D341Med (cell line): ENCODE measurements at places on chromosomes 1 and 21.

DNA sequence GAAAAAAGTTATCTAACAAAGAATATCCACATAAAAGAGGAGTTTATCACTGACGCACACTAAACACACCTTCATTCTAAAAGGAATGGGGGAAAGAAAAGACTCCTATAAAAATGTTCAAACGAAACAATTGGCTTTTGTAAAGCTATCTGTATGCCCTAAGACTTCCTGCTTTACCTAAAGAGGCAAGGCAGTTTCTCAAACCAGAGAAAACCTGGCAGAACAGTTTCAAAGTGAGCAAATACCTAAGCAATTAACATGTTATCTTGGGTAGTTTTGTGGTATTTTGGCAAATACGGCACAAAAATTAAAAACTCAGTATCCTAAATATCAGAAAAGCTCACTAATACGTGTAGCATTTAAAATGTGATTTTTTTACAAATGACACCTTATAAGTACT, 1.9 kb downstream of the PUM1 start:
- DNase-seq: no peak

GRCh38 chr1:232630894-232631195, 912 bp upstream of the SIPA1L2 start:
- DNase-seq: no peak

- DNase-seq: no peak
Observed at GRCh38 chr1:25435397-25436108, 4.9 kb downstream of the MACO1 start.

GRCh38 chr1:9234223-9235095, at the start of gene H6PD:
H6PD (plus strand) TSS chr1:9234774; CDS start chr1:9244935, 10,161 bp downstream.
- DNase-seq: peak; percentile 96

DNA sequence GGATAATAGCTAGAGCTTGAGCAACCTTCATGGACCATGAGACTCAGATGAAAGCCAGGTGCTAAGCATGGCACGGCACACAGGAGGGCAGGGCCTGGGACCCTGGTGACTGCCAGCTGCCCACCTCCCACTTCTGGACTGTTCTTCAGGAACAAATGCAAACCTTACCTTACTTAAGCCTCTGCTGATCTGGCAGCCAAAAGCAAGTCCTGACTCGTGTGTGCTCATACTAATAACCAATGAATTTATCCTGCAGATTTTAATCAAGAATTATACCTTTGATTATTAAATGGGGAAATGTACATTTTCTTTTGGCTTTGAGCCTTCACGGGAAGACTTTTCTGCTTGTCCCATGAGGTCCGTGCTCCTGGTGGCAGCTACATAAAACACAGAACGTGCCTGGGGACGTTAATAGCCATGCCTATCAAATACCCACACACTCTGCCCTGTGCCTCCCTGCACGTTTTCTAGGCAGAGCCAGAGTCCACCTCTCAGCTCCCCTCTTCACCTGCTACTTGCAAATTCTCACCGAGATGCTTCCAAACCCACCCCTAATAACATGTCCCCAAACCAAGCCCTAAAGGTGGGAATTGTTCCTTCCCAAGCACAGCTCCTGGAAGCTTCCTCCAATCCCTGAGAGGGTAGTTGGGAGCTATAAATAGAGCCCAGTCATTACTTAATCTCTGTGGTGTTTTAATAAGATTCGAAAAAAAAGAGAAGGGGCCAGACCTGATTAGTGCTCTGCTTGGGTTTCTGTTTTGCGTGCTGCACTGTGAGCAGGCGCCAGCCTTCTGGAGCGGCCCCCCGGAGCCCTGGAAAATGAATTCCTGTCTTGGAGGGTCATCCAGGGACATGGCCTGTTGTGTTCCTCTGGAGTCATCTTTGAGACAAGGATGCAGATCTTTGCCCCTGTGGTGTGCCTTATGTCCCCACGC, 33.5 kb downstream of the SLC1A7 start:
- peak; percentile 66 for DNase-seq

- no peak for DNase-seq
Observed at GRCh38 chr21:28299946-28300345, 692.7 kb downstream of the LTN1 start.

- no peak for DNase-seq
Observed at GRCh38 chr1:54475946-54476516, 69.8 kb upstream of the SSBP3 start.

DNA sequence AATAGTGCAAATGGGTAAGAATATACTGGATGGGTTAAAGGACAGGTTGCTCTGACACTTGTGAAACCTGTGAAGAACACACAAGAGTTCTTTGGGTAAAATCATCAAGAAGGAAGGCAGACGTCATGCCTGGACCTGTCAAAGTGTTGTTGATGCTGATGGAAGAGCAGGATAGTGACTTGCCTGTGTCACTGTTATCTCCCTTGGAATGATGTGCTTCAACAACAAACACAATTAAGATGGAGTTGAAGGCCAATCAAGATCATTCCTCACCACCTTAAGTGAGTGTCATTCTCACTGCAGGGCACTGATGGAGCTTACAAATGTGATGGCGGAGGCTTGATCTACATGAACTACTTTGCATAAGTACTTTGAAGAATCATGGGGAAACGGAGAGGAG, 73.2 kb downstream of the LRRN2 start:
- DNase-seq: no peak

DNA sequence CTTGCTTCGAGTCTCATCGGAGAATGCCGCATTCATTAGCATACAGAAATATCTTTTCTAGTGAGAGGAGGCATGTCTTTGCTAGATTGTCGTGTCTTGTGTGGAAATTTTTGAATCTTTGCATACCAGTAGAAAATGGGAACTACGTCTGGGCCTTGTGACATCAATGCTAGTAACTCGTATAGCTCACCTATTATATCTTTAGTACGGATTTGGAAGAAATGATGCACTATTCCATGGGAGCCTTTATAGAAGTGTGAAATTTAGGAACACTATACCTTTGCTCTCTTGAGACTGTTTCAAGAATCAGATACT, 835 bp downstream of the UHMK1 start:
- no peak for DNase-seq

DNA sequence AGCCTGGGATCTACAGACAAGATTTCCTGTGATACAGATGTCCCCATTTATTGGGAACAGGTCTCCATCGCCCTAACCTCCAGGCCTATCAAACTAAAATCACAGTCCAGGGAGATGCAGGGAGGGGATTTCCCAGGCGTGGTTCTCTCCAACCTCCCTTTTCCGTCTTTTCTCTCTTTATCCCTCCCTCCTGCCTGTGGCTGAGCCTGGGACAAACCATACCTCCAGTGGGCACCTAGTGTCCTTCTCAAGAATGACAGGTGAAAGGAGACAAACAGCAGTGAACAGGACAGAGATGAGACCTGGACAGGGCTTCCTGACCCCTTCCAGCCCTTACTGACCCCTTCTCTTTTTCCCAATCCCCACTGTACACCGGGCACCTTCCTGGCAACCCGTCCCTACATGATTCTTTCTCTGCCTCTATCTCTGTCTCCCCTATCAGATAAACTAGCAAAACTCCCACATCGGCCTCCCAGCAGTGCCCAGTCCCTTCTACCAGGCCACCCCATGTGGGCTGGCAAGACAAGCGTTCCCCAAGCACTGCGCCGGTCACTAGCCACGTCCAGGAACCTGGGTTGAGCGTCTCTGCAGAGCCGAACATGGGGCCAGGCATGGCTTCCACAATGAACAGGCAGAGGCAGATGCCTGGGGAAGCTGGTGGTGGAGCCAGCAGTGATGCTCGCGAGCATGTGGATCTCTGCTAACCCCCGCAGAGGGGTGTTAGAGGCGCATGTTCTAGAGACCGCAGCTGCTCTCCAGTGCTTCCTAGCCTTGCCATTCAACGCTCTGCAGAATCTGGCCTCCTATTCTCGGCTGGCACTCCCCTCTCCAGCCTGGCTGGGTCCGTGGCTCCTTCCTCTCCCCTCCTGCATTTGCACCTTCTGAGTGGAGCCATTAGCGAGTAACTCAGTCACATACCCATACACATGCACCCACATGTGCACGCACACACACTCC, 54.7 kb downstream of the ELK4 start:
- DNase-seq: no peak

- DNase-seq: no peak
Observed at GRCh38 chr21:35738347-35738961, 321.9 kb downstream of the SETD4 start.

- DNase-seq: no peak
Observed at GRCh38 chr1:154193821-154194220, 1.9 kb upstream of the TPM3 start.

DNA sequence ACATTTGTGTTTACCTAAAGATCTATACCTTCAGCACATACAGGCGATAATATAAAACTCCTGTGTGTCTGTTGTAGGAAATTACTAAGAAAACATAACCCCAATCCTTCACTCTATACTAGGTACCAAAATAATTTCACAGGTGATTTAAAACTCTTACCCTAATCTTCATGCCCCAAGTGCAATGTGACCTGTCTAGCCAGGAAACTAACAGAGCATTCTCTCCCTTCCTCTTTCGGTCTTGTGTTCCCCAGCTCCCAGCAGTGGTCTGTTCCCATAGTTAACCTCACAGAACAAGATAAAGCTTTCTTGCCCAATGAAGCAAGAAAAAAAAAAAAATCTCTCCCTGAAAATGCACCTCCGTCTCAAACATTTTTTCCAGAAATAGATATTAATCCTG, 493.5 kb downstream of the DPYD start:
- DNase-seq: no peak

- DNase-seq: no peak
Observed at GRCh38 chr1:169327875-169328274, 39.7 kb downstream of the NME7 start.

GRCh38 chr21:34761758-34762330, 93.0 kb downstream of the CLIC6 start:
- DNase-seq: no peak

- DNase-seq: no peak
Observed at GRCh38 chr1:116270316-116271057, 102.6 kb upstream of the ATP1A1 start.

- no peak for DNase-seq
Observed at GRCh38 chr1:67815303-67816094, 17.8 kb downstream of the GNG12 start.

DNA sequence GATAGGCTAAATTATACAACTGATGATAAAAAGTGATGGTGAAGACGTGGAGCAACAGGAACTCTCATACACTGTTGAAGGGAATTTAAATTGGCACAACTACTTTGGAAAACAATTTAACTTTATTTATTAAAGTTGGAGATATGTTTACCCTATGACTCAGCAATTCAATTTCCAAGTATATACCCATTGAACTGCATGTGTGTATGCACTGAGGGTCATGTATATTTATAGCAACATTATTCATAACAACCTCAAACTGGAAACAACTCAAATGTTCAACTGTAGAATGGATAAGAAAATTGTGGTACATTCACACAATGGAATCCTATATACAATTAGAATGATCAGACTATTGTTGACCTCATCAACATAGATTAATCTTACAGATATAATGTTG, 16.5 kb upstream of the BCAS2 start:
- no peak for DNase-seq

DNA sequence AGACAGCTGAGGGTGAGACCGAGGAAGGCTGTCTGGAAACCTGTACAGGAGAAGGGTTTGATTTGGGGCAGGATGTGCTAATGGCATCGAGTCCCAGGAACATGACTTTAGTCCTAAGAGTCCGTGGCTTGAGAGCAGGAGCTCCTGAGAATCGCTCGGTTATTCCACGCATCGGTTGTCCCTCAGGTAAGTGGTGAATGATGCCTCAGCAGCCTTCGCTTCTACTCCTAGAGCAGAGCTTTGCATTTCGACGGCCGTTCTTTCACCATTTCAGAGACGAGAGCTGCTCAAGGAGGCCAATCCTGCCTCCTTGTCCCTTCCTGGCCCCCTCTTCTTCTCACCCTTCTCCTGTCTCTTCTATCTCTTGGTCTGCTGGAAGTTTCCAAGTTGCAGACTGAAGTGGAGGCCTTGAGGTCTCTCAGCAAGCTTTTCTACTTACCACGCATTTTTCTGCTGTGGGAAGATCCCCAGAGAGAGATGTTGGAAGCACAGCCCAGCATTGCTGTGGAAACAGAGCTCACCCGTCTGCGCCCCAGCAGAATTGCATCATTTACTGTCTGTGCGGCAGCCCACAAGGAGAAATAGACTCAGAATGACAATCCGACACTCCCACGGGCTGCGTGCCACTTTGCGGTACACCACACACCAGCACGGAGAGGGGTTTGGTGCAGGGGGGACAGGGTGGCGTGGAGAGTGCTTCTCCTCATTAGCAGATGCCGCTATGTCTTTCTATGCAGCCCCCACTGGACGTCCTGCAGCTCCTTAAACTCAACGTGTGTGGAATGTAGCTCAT, 270.7 kb upstream of the C1orf174 start:
- no peak for DNase-seq

- DNase-seq: no peak
Observed at GRCh38 chr1:203586496-203587081, 40.0 kb upstream of the ATP2B4 start.
